ENCODE measurements at places on chromosomes 7 and 10.

DNA sequence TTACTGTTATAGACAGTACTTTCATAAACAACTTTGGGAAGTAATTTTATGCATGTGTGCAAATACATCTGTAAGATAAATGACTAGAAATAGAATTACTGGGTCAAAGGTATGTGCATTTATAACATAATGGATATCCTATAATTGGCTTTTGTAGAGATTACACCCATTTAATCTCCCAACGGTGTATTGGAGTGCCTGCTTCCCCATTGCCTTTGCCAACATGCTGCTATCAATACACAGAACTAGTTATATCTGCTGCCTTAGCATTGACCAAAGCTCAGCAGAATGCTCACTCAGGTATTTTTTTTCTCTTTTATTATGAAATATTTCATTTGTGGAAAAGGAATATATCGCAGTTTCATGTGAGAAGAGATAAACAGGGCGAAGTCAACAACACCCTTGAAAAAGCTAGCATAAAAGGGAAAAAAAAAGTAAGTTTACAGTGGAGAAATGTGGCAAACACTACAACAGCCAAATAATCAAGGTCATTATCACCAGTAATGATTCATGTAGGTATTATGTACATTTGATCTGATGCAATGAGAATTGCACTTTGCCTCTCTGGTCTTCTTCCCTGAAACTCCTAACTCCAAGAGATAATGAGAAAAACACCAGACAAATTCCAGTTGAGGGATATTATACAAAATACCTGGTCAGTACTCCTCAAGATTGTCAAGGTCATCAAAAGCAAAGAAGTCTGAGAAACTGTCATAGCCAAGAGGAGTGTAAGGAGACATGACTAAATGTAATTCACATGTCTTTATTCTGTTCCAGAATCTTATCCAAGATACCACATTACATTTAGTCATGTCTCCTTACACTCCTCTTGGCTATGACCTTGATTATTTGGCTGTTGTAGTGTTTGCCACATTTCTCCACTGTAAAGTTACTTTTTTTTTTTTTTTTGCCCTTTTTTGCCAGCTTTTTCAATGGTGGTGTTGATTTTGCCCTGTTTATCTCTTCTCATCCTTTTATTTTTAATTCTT is 36.8 kb downstream of the MARCHF5 start:
- H3K27ac ChIP-seq = no peak overlapping the region
- H3K4me1 ChIP-seq = no peaks in the 10 kb centered on the region
- no peak for DNase-seq
- no peaks in the 10 kb centered on the region for H3K27me3 ChIP-seq
- H3K4me3 ChIP-seq = no peak overlapping the region

GRCh38 chr7:66379542-66380160 is 174.5 kb downstream of the TPST1 start:
- no peak for DNase-seq
- H3K27me3 ChIP-seq = no peaks in the 10 kb centered on the region
- no peaks in the 10 kb centered on the region for H3K4me1 ChIP-seq
- peaks cover 4% of the 10 kb centered on the region for H3K36me3 ChIP-seq
- H3K27ac ChIP-seq = no peak overlapping the region
- no peak overlapping the region for H3K4me3 ChIP-seq

DNA sequence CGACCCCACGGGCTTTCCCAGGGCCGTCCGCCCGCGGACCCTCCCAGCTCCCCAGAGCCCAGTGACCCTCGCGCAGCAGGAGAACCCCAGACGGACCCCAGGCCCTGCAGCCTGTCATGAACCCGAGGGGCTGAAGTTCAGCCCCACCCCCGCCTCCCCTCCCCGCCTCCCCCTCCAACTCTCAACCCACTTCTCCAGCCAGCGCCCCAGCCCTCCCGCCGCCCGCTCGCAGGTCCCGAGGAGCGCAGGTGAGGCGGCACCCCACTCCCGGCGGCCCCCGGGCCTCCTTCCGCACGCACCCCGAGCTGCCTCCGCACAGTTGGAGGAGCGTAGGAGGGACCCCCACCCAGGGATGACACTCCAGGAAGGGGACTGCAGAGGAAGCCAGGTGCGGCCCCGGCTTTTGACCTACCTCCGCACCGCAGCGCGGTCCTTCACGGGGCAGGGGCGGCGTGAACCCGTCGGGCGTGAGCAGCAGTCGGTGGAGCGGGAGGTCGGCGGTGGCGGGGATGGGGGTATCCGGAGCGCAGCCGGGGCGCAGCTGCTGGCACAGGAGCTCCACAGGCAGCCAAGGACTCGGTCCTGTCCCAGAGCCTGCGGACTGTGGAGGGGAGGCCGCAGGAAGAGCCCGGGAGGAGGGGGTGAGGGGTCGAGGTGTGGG is at the start of gene TMEM176A:
TSS of gene TMEM176A (plus strand) at position 189 of the 661 bp plus-strand sequence. CDS start 782 bp downstream, outside the sequence.
- no peaks in the 10 kb centered on the region for H3K36me3 ChIP-seq
- peaks cover 32% of the 10 kb centered on the region for H3K27me3 ChIP-seq
- no peak within 1 kb of the TSS for H3K27ac ChIP-seq
- peak; percentile 11 for DNase-seq

DNA sequence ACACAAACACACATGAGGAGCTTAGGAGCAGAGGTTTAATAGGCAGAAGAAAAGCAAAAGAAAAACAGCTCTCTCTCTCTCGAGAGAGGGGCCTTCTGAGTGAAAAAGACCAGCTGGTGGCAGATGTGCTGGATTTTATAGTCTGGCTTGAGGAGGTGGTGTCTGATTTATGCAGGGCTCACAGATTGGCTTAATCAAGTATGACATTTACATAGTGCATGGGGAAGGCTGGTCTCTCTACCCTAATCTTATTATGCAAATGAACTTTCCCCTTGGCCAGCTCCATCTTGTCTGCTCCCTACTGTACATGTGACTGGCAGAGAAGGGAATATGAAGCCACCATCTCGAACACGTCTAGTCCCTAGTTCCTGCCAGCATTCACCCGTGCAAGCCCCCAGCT is 219.5 kb upstream of the ZNF804B start:
- H3K36me3 ChIP-seq = no peaks in the 10 kb centered on the region
- H3K4me1 ChIP-seq = no peaks in the 10 kb centered on the region
- no peaks in the 10 kb centered on the region for H3K27me3 ChIP-seq
- H3K27ac ChIP-seq = no peak overlapping the region

All from CD4-positive, CD25-positive, alpha-beta regulatory T cell (primary cell).